ENCODE measurements at places on chromosomes 3 and 15.

GRCh38 chr3:32276279-32276841, 37.9 kb downstream of the CMTM8 start:
- DNase-seq: no peak

GRCh38 chr15:51770902-51771301, 19.5 kb downstream of the TMOD2 start:
- no peak for DNase-seq

GRCh38 chr3:67447393-67447792, 207.0 kb downstream of the SUCLG2 start:
- no peak for DNase-seq

- no peak for DNase-seq
These were observed 27.8 kb downstream of the MEGF11 start for GRCh38 chr15:66225656-66226274.

DNA sequence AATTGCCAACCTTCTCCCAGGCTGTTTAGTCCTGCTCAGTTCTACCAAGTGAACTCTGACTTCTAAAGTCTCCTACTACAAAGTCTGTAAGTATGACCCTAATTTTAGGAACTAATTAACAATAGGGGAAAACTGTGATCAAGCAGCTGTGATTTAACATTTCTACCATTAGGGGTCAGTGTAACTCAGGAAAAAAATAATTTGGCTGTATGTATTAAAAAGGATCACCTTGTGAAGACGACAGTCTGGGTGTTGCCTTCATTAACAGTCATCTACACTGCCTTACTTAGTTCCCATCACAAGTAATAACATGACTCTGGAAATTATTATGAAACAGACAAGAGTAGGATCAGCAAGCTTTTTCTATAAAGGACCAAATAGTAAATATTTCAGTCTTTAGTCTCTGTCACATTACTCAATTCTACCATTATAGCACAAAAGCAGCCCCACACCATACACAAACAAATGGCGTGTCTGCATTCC, 4.2 kb upstream of the NPHP3 start:
- peak; percentile 33 for DNase-seq

GRCh38 chr3:141266186-141266585, 34.6 kb downstream of the PXYLP1 start:
- no peak for DNase-seq

GRCh38 chr3:167996514-167996913, 99.2 kb downstream of the GOLIM4 start:
- DNase-seq: no peak

DNA sequence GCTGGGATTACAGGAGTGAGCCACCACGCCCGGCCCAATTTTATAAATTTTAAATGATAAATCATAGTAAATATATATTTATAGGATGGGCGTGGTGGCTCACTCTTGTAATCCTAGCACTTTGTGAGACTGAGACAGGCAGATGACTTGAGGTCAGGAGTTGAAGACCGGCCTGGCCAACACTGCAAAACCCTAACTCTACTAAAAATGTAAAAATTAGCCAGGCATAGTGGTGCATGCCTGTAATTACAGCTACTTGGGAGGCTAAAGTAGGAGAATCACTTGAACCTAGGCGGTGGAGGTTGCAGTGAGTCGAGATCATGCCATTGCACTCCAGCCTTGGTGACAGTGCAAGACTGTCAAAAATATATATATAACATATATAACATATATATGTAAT, 26.4 kb downstream of the MFN1 start:
- DNase-seq: no peak

DNA sequence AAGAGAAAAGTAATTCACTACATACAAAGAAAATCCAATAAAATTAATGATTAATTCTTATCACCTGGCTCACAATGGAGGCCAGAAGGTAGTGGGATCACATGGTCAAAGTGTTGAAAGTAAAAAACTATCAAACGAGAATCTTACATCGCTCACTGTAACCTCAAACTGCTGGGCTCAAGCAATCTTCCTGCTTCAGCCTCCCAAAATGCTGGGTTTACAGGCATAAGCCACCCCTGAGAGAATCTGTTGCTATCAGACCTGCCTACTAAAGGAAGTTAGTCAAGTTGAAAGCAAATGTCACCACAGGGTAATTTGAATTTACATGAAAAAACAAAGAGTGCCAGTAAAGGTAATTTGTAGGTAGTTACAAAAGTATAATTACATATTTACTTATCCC, 103.3 kb downstream of the PCCB start:
- no peak for DNase-seq

- DNase-seq: peak; percentile 71
These were observed 261.2 kb downstream of the SHOX2 start for GRCh38 chr3:157844800-157845565.

- peak; percentile 55 for DNase-seq
These were observed 121.5 kb downstream of the MCTP2 start for GRCh38 chr15:94352636-94353487.

- peak; percentile 64 for DNase-seq
These were observed 9.7 kb upstream of the THUMPD3 start for GRCh38 chr3:9352917-9353752.

DNA sequence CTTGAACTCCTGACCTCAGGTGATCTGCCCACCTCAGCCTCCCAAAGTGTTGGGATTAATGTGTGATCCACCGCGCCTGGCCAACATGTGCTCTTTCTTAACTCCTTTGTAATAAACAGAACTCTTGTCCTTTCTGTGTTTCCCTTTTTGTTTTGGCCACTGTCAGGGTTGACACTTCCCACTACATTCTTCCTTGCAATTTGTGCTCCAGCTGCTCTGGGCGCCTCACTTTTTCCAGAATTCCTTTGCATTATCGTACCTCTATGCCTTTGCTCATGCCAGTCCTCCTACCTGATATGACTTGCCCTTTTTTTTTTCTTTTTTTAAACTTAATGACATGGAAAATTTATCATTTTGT, 38.8 kb upstream of the SMAD3 start:
- DNase-seq: no peak

GRCh38 chr3:134809427-134810051, 14.5 kb downstream of the EPHB1 start:
- no peak for DNase-seq
